CD4-positive, alpha-beta T cell (primary cell): ENCODE measurements at places on chromosomes 7 and 10. TPM values are rescaled to one million over a fixed set of nuclear protein-coding genes. Genes with fewer than 3 reads are reported as not detected.

- no peak for DNase-seq
These were observed 27.8 kb downstream of the STN1 start for GRCh38 chr10:103890194-103890658.

DNA sequence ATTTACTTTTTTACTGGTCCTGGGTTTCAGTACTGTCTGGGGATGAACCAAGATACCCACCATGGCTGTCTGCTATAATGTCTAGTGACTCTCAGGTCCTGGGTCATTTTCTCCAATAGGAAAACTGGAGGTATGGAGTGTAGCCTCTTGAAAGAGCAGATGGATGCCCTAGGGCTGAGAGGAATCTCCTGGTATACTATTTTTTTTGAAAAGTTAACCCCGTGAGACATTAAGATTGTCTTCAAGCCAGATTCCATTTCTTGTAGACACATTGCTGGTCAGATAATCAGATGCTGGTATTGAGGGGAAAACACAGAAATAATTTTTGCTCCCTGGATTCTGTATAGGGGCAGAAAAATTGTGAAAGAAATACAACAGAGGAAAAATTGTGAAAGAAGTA lies 97.3 kb downstream of the ZNF680 start:
- DNase-seq, result no peak

DNA sequence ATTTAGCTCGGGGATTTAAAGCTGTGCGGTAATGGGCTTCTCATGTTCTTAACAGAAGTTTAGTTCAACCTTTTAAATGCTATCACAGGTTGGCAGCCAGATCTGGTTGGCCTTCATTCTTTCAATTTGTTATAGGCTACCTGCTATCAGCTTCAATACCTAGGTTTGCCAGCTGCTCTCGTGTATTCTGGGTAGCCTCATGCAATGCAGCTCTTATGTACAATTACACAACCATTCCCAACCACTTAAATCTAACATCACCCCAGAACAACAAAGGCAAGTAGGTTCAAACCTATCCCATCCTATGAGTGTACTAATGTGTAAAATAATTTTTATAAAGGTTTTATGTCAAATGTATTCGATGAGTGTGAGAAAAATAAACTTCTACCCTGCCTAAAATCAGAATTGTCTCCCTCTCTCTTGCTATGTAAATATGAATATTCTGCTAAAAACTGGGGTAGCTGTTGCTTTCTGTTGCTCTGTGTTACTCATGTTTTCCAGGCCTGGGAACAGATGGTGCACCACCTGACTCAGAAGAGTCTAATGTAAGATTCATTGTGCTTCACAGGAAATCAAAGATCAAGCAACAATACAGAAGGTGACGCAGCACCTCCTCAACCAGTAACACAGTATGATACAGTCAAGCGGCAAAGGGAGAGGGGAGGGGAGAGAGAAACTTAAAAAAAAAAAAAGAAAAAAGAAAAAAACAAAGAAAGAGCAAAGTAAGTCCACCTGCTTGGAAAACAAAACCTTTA lies 188.6 kb downstream of the ETV1 start:
- no peak for DNase-seq

GRCh38 chr10:100562008-100562672 lies 26.4 kb downstream of the HIF1AN start:
- DNase-seq, result peak; percentile 66

DNA sequence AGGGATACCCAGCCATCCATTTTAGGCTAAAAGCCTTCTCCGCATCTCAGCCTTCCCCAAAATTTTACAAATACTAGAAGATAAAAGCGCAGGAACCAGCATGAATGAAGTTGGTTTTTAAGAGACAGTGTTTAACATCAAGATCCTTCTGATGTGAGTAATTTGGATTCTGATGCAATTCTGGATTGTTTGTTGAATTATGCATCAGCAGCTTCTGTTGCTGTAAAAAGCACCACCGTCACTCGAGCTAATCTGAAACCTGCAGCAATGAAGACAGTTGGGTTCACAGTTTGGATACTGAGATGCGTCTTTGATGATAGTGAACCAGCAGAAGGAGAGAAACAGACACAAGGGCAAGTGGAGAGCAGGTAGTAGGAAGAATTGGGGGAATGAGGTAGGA lies 179.2 kb downstream of the PLXNA4 start:
- DNase-seq, result no peak

- no peak for DNase-seq
These were observed 63.5 kb upstream of the ATRNL1 start for GRCh38 chr10:115029452-115030375.

GRCh38 chr10:112716924-112717413 lies 233.1 kb upstream of the TCF7L2 start:
- no peak for DNase-seq

DNA sequence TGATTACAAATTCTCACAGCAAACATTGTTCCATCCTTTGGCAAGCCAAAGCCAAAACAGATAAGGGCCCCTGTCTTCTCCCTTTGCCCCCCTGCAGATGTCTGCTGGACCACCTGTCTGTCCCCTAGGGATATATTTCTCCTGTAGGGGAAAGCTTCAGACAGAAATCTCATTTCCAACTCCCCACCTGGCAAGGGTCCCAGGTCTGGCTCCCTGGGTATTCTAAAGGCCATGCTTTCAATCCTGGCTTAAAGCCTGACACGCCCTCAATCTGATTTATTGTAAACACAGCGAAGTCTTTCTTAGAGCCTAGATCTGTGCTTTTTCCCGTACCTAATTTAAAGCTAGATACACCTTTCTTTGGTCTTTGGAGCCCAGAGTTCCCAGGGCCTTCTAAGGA lies 66.1 kb downstream of the KCNMA1 start:
- no peak for DNase-seq

GRCh38 chr7:122577449-122578003 lies 121.4 kb downstream of the RNF133 start:
- no peak for DNase-seq

- no peak for DNase-seq
These were observed 230.8 kb downstream of the ELFN1 start for GRCh38 chr7:1900847-1901246.

- no peak for DNase-seq
These were observed 2.4 kb downstream of the PSMC2 start for GRCh38 chr7:103349805-103350204.

GRCh38 chr10:19730167-19730906 lies 85.9 kb upstream of the PLXDC2 start:
- no peak for DNase-seq

GRCh38 chr7:109751241-109751640 lies 1181.6 kb downstream of the DNAJB9 start:
- DNase-seq, result no peak

DNA sequence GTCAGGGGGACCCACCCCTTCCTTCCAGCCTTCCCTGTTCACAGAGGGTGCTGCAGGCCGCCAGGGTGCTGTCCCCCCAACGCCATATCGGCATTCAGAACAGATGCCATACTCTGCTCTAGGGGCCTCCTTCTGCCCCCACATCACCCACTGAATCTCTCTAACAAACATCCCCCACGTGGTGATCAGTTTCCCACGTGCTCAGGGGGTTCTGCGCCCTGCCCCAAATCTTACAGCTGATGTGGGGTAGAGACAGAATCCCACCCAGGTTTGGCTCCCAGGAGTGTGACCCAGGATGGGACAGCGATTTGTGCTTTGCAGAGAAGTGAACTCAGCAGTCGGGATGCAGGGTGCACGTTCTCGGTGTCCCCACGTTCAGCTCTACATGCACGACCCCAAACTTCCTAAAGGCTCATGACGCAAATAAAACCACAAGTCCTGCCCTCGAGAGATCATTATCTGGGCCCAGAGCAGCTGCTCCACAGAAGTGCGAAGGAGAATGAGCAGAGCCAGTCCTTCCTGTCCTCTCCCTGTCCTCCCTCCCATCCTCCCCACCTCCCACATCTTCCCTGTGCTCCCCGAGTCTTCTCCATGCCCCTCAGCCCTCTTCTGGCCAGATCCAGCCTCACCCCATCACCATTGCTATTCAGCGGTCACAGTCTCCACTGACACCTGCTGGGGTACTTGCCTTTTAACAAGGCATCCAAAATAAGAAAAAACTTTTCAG lies 423.4 kb downstream of the DNAJB6 start:
- peak; percentile 7 for DNase-seq

DNA sequence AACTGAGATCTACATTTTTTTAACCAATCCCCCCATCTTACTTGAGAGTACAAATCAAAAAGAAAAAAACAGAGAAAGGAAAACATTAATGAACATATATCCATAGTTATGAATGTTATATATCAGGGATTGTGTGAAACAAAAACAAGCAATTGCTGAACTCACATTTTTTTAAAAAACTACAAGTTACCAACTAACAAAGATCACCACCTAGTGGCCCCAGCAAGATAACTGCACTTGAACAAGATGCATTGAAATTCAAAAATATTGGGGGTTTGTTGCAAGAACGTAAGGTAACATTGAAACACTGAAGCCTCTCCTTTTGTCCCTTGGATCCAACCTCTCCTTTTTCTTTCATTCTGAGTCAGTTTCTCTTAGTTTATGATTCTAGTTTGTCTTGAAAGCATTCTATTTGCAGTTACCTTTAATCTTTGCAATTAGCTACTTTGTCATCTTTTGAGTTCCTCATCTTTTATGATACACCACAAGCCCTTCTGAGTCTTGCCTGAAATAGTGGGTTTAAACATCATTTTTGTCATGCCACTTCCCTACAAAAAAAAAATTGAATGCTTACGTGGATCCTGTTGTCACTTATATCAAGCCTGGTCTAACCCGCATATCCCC lies 87.3 kb upstream of the TES start:
- peak; percentile 34 for DNase-seq

- DNase-seq, result no peak
These were observed 428.4 kb downstream of the GFRA1 start for GRCh38 chr10:115844591-115844990.

DNA sequence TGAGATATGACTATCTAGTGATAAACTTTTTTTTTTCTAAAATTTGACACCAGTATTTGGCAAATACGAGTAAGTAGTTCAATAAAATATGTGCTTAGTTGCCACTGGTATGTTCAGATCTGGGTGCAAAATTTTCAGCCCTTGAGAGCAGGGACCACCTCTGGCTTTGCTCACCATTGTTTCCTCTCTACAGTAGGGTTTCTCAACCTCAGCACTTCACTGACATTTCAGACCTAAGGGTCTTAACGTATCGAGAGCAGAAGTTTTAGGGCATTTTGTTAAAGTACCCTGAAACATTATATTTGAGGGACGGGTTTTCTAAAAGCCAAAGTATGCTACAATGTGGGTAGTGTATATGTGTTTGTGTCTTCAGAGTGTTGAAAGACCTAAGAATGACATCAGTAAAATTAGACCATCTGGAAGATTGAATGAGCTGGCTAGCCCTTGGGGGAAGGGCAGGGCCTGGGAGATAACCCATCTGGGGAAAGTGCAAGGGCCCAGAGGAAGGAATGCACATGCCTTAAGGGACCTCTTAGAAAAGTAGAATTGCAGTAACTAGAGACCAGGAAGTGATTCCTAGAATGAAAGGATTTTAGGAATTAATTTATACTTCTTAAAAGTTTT lies 11.8 kb downstream of the BZW2 start:
- no peak for DNase-seq

DNA sequence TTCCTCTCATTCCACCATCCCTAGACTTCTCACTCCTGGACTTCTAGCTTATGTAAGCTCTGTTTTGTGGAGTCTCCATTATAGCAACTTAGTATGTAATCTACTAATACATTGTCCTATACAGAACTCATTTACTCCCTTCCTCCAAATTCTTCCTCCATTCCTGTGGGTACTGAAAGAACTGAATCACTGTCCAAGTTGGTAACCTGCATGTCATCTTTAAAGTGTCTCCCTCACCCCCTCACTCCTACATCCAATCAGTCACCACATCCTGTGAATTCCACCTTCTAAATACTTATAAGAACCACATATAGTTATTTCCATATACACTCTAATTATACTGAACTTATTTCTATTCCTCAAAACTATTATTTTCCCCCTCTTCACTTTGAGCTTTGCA lies 20.3 kb downstream of the AASS start:
- DNase-seq, result no peak

GRCh38 chr7:15016766-15017165 lies 114.2 kb upstream of the DGKB start:
- DNase-seq, result no peak

DNA sequence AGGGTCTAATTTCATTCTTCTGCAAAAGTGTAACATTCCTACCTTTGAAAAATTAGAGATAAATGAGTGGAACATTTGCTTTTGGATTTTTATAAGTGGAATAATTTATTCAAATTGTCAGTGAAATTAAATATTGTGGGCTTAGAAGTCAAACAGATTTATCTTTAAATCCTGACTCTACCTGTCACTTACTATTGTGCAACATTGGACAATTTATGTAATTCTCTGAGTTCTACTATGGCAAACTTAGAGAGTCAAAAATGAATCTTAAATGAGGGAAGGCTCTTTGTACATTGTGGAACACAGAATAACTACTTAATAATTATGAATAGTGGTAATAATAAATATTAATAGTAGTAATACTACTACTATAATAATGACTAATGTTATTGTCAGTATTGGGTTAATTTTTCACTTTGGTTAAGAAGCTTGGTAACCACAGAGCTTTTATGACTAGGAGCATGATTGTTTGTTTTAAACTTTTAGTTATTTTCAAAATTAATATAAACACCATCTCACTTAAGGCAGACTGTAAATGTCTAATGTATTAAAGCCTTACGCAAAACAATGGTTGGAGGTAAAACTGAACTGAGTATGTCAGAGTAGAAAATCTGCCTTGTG lies 70.0 kb downstream of the PRKG1 start:
- DNase-seq, result no peak

DNA sequence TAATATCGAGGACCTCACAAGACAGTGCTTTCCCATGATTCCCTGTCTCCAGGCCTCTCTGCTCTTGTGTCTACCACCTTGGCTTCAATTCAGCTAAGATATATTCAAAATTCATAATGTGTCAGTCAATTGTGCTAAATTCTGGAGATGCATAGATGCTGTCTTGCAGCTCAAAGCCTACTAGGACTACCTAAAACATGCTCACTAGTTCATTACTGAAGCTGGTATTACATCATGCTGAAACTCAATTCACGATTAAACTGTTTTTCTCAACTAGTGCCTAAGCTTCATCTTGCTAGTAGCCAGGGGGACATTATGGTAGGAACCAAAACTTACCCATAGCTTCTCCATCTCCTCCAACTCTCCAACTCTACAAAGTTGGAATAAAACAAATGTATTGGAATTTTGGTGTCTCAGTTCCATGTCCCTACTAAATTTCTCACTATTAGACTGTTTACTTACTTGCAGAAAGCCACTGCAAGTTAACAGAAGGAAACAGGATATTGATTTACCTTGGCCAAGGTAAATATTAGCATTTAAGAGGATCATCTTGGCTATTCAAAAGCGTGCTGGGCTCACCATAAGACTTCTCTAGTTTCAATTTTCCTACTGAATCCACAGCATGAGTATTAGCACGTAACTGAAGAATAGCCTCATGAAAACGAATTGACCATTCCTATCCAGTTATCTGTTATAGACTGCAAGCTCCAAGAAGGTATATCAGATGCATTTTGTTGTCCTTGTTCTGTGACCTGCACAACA lies 53.6 kb downstream of the CREB3L2 start:
- no peak for DNase-seq

The SOSTDC1 gene
- not detected for total RNA-seq

The ADCY1 gene
- not detected for total RNA-seq

The MYH16 gene
- total RNA-seq, result not detected

The ZFAND4 gene
- total RNA-seq, result 30.4 TPM

The GRID2IP gene
- 0.39 TPM for total RNA-seq

The ZNF503 gene
- 0.47 TPM for total RNA-seq

The ITPRID1 gene
- not detected for total RNA-seq

The AKR1C8 gene
- 0.28 TPM for total RNA-seq

The OR2A5 gene
- total RNA-seq, result not detected

The ARHGAP21 gene
- 38.4 TPM for total RNA-seq

The EGFR gene
- not detected for total RNA-seq

The MKLN1 gene
- 47.2 TPM for total RNA-seq

The SLC18A3 gene
- total RNA-seq, result not detected

The IGFBP3 gene
- total RNA-seq, result 8.0 TPM
